ENCODE measurements at places on chromosomes 2 and 18. TPM values are rescaled to one million over a fixed set of nuclear protein-coding genes. Genes with fewer than 3 reads are reported as not detected.

Gene CNTNAP5
- not detected for total RNA-seq

Gene KYNU
- 7.9 TPM for total RNA-seq

Gene CNGA3
- 0.05 TPM for total RNA-seq

Gene LIMS4
- 6.3 TPM for total RNA-seq

Gene LYG1
- total RNA-seq = not detected

Measured in mammary microvascular endothelial cell (primary cell).